ENCODE measurements at places on chromosomes 3 and 15. TPM values are rescaled to one million over a fixed set of nuclear protein-coding genes. Genes with fewer than 3 reads are reported as not detected.

- DNase-seq = no peak
Observed at GRCh38 chr3:36876181-36876936, 68.5 kb downstream of the TRANK1 start.

DNA sequence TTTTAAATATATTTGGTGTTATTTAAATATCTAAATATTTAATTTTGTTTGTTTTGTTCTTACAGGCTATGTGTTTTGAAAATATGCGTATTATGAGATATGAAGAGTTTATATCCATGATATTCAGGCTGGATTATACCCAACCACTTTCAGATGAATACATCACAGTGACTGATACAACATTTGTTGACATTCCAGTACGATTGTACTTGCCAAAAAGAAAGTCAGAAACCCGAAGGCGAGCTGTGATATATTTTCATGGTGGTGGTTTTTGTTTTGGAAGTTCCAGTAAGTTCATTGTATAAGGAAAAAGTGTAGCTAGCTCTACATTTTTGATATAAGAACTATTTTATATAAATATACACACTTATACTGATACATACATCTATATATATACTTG is 6.9 kb downstream of the AADACL2 start:
- DNase-seq = no peak

DNA sequence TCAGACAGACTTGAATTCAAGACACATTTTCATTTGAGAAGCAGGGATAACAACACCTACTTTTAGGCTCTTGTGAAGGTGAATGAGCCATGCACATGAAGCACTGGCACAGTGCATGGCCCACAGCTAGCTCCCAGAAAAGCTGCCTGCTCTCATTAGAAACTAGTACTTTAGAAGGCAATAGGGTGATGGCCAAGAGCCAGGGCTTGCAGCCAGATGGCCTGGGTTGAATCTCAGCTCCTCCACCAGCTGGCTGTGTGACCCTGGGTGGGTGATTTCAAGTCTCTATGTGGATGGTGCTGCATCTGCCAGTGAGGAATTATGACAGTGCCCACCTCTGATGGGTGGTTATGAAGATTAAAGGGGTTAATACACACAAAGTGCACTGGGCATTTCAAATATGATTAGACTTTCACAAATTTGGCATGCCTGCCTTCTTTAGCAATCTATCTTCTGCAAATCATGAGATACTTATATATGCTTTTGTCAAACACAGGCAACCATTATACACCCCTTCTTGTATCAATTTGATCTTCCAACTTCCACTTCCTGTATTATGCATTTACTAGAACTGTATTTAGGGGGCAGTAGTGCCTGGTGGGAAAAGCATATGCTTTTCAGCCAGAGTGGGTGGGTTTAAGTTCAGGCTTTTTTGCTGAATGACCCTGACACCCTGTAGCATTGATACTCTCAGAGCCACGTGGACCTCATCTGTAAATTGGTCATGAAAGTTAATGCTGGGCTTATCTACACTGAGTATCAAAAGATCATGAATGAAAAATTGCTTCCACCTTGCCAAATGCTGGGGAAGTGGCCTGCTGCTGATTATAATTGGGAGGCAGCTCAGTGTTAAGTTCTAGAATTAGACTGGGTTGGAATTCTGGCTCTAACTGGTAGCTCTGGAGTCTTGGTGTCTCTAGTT is 34.7 kb upstream of the RBP1 start:
- DNase-seq = no peak

- no peak for DNase-seq
Observed at GRCh38 chr3:51962854-51963530, 4.3 kb downstream of the PCBP4 start.

DNA sequence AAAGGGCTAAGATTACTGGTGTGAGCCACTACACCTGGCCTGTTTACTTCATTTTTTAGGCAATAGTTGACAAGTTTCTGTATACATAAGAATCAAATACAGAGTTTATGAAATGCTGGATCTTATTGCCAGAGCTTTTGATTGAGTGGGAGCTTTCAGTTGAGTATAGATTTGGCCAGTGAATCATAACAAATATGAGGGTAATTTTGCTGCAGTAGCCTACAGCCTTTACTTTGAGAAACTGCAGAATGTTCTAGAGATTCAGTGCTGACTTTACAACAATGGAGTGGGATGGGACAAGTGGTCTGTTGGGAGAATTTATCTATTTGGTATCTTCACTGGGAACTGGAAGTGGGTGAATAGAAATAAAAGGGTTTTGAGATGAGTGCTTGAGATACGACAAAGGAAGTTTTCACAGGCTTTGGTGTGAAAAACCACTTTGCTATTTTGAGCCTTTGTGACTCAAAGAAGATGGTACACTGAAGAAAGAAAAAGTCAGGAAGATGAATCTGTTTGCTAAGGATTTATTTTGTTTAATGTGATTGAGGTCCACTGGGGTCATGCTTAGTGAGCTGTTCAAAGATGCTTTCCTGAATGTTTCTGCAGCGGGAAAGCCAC is 227.8 kb downstream of the UBE2E2 start:
- DNase-seq = no peak

DNA sequence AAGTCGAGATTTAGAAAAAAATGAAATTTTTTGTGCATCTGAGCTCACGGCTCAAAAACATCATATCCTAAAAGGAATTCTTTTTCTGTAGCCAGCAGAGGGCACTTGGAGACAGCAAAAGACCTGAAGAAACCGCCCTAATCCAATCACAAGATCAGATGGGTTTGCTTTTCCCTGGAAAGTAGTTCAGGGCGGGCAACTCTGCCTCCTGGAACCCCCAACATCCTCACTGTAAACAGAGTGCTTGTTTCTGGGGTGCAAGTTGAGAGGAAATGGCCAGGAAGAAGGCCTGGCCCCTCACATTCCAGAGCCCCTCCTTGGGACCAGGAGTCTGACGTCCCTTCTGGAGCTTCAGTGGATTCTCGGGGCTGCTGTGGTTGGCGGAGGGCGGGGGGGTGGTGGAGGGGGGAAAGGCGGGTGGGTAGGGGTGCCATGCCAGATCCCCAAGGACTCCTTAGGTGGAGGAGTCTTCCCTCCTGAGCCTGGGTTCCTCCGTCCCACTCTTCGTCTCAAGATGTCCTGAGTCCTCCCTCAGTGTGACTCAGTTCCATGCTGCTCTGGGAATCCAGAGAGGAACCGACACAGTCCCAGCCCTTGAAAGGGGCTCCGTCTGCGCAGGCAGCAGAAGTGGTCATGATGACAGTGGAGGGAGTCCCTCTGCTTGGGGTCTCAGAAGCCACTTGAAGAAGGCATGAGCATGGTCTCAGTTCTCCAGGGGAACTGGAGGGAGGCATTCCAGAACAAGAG is 35.9 kb downstream of the CCK start:
- DNase-seq = peak; percentile 40

DNA sequence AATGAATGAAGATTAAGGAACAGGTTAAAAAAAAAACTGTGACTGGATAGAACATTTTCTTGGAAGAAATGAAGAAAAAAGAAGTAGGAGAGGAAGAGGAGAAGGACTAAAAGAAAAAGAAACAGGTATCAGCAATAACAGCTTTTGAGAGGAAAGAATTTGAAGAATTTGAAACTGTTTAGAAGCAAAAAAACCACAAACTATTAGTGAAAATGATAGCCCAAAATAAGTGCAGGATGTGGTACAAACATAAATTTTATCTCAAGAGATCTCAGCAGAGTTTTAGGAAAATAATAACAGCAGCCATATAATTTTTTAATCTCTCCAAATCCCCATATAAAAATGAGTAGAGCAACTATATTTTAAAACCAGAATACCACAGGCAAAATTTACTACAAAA is 8.8 kb upstream of the A4GNT start:
- DNase-seq = no peak

GRCh38 chr15:66211670-66212562 is 41.6 kb downstream of the MEGF11 start:
- no peak for DNase-seq

GRCh38 chr3:180416111-180416594 is 185.8 kb upstream of the TTC14 start:
- DNase-seq = peak; percentile 11

DNA sequence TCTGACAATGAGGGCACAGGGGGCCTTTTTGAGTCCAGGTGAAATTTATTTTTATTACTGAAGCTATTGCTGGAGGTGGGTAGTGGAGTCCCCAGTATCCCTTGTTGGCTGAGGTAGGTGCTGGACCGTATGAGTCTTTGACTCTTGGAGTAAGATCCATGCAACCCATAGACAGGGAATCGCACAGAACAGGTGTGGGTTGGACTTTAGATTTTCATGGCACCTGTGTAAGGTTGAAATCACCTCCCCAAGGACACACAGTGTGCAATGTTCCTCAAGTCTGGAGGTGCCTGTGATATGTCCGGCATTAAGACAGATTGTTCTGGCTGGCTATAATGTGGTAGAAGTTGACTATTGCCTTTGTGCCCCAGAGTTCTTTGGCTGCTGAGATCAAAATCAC is 23.5 kb downstream of the MKRN3 start:
- DNase-seq = no peak

GRCh38 chr3:142785996-142786395 is 62.2 kb downstream of the TRPC1 start:
- no peak for DNase-seq

DNA sequence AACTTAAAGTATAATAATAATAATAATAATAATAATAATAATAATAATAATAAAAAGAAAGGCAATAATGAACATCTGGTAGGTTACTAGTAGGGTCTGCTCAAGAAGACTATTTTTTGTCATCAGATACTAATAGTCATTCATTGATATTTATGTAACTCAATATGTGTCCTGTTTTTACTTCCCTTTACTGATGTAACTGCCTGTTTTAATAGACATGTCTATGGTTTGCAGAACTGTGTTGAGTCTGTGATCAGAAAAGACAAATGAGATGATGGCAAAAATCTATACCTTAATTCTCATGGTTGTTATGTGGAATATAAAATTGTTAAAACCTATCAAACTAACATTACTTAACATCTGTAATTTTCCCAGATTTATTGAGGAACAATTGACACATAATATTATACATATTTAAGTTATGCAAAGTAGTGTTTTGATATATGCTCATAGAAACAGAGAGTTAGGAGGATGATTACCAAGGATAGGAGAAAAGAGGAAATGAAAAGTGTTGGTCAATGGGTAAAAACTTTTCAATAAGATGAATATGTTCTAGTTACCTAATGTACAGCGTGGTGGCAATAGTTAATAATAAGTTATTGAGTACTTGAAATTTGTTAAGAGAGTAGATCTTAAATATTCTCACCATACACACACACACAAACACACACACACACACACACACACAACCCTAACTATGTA is 699.4 kb downstream of the ZPLD1 start:
- no peak for DNase-seq

GRCh38 chr15:25058080-25058785 is 103.4 kb downstream of the SNRPN start:
- DNase-seq = no peak

DNA sequence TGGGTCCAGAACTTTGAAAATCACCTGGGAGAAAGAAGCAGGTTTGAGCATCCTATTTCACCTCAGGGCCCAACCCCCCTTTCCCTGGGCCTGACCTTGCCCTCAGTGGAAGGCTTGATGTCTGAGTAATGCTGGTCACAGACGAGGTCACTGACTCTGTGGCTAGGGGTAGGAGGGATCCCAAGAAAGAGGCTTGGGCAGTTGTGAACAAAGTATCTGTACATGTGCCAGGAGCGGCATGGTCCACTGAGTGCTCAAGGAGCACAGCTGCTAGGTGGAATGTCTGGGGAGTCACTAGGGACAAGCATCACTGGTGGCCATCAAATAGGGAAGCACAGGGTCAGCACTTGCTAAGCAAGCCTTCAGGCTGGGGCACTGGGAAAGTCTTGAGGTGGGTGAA is 7.3 kb downstream of the CCDC71 start:
- DNase-seq = no peak

- DNase-seq = no peak
Observed at GRCh38 chr3:77040216-77040615, 317 bp downstream of the ROBO2 start.

GRCh38 chr15:55897560-55898336 is 95.7 kb downstream of the NEDD4 start:
- DNase-seq = peak; percentile 83

DNA sequence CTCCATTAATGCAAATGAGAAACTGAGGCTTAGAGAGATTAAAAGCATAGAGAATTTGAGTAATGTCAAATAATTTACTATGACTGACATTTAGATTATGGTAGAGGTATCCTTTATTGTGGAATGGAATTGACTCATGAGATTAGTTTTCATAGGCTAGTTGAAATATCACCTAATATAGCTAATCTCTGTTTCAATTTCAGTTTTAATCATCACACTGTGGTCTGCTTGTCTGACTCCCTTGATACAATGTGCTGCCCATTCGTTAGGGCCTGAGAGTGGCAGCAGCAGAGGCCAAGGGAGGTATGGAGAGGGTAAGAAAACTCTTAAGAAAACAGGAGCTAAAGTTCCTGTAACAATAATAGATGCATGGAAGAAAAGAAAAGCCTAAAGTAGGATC is 13.2 kb upstream of the ZBTB20 start:
- no peak for DNase-seq

DNA sequence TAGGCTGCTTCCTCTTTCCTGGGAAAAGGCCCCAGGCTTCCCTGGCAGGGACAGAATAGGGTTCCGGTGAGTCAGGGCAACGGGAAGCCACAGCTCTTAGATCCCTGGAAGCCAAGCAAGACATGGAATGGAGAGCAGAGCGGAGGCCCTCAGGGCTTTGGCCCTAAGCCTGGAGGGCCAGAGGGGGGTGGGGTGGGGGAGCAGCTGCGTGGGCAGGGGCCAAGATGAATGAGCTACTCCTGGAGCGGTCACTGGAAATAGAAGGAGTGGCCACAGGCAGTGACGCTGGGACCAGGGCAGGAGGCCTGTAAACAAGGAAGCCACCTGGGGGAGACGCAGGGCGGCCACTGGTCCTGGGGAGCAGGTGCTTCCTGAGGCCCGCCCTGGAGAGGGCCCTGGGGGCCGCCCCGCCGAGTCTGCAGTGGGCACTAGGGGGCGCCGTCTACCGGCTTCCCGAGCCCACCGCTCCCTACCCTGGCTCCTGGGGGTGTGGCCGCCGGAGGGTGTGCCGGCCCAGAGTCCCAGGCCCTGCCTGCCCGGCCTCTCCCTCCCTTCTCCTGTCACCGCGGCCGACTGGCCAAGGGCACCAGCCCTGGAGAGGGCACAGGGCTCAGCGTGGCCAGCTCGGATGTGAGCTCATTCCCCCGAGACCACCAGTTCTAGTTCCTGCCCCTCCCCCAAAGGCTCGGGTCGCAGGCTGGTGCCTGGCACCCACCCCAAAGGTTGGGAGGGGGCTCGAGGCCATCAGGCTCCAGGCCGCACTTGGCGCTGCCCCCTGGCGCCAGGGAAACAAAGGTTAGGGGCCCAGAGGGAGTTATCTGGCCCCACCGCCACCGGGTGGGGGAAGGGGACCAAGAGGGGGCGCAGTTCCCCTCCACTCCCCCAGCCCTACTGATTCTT is 12.1 kb downstream of the VPS18 start:
- peak; percentile 67 for DNase-seq

Gene CD80
- total RNA-seq = not detected

Gene SV2B
- 0.05 TPM for total RNA-seq

Gene ZDHHC23
- 1.4 TPM for total RNA-seq

Gene TLR9
- total RNA-seq = not detected

Gene GRM2
- 0.06 TPM for total RNA-seq

Gene ECE2
- not detected for total RNA-seq

Gene MLF1
- total RNA-seq = 6.6 TPM

Gene P2RY13
- not detected for total RNA-seq

Gene CCDC39
- total RNA-seq = not detected

Gene SPATA12
- 0.12 TPM for total RNA-seq

Gene DCBLD2
- 54.1 TPM for total RNA-seq

Gene ROBO1
- total RNA-seq = 3.2 TPM

Gene CERS3
- total RNA-seq = not detected

Gene CADPS
- total RNA-seq = not detected

Gene FANCD2OS
- total RNA-seq = not detected

Gene CLDN18
- total RNA-seq = not detected
